ENCODE measurements at places on chromosomes 4 and X.

GRCh38 chr4:116478343-116478742, 607.0 kb downstream of the TRAM1L1 start:
- DNase-seq: no peak

DNA sequence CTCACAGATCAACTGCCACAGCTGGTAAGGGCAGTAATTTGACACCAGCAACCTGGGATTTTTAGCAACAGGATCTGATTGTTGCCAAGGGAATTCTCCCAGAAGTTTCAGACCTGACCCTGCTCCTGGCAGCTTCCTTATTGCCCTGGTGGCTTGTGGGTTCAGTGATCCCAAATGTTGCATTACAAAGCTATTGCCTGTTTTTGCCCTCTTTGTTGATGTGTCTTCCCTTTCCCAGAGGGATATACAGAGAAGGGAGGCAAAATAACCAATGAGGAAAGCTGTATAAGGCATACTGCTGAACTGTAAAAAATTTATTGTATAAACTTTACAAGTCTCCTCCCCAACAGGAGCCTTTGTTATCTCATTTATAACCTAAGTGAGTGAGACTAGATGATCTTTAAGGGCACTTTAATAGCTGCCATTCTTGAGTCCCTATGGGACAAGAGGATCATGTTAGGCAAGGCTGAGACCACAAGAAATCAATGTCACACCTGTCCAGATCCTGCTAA, 22.2 kb downstream of the VSIG4 start:
- no peak for DNase-seq

- no peak for DNase-seq
Measured at GRCh38 chr4:114782415-114783214, 184.0 kb downstream of the UGT8 start.

DNA sequence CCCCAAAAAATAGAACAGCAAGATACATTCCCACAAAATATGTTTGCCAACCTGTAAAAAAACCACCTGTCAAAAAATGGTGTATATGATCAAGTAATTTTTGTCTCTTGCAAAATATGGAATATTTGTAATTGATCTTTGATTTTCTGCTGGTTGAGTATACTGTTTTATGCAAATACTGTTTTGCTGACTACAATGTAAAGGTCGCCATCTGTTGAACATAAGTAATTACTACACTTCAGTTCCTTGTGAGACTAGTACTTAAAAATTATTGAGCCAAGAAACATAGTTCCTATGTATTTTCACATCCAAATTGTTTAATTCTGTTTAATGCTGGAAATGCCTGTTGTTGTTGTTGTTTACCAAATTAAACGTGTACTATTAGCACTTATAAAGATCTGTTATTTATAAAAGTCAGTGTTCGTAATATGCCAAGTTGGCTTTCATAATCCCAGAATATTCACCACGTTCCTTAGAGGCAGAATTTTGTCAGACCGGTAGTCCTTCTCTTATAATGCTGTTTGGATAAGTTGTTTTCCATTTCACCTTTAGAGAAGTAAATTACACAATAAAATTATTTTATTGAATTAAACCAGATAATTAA, 144.2 kb downstream of the PDLIM5 start:
- peak; percentile 56 for DNase-seq

GRCh38 chrX:151384807-151385206, 12.2 kb upstream of the VMA21 start:
- DNase-seq: no peak

DNA sequence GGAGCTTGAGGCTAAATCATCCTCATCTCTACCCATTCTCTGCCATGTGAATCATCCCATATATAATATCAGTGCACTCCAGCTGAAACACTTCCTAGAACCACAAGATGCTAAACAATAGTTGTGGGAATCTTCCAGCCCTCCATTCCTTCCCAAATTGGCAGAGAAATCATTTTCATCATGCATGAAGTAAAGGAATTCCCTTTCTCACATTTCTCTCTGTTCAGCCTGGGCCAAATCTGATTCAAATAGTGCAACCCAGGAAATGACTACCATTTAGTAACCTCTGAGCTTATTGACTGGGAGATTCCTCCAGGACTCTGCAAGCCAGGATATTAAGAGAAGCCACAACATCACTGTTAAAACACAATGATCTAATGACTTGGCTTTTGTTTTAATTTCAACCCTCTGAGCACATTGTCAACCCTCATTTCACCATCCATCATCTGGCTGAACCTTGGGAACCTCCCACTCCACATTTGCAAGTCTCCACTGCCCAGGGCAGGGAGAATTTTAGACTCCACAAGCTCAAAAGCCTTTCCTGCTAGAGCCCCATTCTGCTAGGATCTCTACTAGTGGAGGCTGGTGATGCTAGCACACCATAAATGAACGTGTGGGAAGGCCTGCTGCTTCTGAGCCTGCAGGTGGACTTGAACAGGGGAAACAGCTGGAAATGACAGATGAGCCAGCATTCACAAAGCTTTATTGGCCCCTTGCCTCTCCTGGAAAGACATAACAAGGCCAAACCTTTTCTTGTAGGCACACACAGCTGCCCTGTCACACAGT, 133.9 kb downstream of the TET2 start:
- DNase-seq: peak; percentile 77

DNA sequence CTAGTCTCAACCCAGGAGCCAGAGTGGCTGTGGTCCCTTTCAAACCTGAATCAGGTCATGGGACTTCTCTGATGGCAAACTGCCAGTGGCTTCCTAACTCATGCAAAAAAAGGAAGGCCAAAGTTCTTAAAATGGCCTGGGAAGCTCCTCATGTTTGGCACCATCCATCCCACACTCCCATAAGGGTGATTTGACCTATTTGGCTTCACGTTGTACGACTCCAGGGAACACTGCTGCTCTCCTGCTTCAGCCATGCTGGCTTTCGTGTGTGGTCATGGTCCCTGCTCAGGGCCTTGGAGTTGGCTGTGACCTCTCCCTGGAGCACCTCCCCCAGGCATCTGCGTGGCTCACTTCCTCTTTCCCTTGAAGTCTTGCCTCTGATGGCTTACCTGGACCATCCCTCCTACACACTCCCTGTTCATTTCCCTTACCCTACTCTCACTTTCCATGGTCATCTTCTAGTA, 12.8 kb upstream of the TMSB4X start:
- DNase-seq: no peak

DNA sequence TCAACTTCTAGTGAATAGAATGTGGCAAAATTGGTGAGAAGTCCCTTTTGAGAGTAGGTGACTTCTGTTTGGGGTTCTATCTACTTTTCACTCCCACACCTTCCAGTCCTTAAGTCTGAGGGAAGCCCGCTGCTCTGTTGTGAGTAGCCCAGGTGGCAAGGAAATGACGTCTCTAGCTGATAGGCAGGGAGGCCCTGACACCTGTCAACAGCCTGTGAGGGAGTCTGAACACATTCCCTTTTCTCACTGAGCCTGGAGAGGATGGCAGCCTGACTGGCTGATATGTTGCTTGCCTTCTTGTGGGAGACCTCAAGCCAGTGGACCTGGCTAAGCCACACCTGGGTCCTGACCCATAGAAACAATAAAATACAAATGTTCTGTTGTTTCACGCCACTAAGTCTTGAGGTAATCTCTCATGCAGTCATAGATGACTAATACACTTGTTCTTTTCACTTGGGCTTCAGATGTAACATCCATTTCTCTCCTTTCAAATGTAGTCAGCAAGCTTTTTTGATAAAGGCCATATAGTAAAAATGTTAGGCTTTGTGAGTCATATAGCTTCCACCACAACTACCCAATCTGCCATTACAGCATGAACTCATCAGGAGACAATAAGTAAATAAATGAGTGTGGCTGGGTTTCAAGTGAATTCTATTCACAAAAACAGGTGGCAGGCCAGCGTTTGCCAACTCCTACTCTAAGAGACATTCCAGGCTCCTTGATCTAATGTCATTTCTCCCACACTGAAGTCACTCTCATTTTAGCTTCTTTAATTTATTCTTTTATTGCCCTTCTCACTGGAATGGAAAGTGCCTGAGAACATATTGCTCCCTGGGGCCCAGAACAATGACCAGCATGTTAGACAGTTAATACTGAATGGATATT, 265.1 kb upstream of the MAD2L1 start:
- peak; percentile 11 for DNase-seq

GRCh38 chr4:76600447-76600846, 165.4 kb downstream of the SHROOM3 start:
- no peak for DNase-seq

- no peak for DNase-seq
Measured at GRCh38 chr4:68718447-68719074, 48.1 kb upstream of the UGT2B15 start.

DNA sequence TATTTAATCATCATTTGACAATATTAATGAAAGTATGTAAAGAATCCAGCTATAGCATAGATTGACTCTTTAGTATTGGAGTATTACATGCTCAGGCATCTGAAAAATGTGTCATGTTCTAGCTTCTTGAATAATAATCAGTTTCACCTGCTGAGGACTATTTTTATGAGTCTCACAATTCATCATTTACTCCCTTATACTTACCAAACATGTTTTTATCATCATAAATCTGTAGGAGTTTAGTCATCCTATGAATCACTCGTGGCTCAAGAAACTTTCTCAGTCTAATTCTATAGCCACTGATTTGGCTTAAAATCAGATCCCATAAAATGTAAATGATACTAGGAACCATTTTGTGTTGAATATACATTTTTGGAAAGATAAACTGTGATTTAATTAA, 1616.1 kb downstream of the C4orf33 start:
- peak; percentile 17 for DNase-seq

DNA sequence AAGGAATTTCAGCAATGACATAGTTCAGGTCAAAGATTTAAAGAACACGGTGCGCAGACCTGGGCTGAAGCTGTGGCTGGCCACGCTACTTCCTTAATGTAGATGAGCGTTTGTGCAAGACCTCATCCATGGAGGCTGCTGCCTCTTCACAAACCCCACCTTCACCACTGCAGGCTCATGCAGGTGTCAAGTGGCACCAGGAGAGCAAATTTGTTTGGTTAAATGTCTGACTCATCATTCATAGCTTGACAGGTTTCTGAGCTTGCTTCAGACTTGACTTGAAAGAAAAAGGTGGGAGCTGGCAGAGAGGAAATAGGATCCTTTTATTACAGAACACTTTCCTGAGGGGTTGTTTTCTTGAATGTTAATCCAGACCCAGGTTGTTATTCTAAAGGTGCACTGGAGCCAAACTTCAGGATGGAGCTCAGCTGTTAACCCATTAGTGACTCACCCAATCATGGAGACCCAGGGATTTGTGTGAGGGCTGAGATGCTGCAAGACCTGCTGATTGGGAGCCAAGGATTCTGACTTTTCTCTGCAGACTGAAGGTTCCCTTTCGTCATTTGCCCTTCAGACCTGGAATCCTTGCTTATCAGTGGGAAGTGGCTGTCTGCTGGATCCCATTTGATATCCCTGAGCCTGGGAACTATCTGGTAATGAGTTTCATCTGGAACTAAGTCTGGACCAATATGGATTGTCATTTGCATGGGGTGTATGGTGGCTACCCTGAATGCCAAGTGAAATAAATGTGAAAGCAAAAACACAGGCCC, 315.3 kb downstream of the PTTG2 start:
- peak; percentile 84 for DNase-seq

- DNase-seq: peak; percentile 33
Measured at GRCh38 chrX:145825896-145826295, 8.3 kb downstream of the SLITRK2 start.

GRCh38 chr4:138935-139334, 14.6 kb downstream of the ZNF718 start:
- DNase-seq: no peak

DNA sequence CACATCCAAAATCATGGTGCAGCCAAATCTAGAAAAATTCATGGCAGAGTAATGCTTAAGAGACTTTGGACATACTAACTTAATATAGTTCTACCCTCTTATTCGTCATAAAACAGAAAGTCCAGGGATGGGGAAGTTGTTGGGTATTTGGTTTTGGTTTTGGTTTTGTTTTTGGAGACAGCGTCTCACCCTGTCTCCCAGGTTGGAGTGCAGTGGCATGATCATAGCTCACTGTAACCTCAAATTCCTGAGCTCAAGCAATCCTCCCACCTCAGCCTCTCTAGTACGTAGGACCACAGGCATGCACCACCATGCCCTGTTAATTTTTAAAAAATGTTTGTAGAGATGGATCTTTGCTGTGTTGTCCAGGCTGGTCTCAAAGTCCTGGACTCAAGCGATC, 271.8 kb upstream of the TENM3 start:
- DNase-seq: peak; percentile 73

DNA sequence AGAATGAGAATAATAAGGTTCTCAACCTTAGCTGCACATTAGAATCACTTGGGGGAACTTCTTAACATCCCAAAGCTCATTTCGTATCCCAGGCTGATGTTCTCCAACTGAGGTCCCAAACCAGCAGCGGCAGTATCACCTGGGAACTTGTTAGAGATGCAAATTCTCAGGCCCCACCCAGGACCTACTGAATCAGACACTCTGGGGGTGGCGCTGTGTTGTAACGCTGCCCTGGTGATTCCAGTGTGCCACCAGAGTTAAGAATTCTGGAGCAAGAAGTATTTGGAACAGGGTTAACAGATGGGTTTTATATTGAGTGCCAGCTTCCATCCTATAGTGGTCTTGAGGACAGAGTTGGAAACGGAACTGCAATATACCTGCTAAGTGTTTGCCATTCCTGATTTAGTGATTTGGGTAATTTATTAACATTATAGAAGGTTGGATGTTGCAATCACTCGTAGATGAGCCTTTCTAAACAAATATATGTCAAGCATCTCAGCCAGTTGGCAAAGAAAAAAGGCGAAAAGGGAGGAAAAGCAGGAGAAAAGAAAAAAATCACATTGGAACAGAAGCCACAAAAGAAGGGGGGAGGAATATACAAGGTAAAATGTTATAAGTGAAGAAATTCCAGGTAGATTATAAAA, 141.0 kb downstream of the ARX start:
- DNase-seq: no peak

- no peak for DNase-seq
Measured at GRCh38 chrX:39115166-39115565, 313.9 kb downstream of the MID1IP1 start.

DNA sequence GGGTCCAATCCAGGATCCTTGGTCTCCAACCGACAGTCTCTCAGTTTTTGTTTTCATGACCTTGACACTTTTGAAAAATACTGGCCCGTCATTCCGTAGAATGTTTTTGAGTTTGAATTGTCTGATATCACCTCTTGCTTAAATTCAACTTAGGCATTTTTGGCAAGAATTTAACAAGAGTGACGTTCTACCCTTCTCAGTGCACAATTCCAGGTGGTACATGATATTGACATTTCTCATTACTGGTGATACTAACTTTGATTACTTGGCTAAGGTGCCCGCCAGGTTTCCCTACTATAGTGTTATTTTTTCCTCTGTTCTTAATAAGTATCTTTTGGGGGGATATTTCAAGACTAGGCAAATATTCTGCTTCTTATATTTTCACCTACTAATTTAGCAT, 215.1 kb downstream of the NR3C2 start:
- no peak for DNase-seq

DNA sequence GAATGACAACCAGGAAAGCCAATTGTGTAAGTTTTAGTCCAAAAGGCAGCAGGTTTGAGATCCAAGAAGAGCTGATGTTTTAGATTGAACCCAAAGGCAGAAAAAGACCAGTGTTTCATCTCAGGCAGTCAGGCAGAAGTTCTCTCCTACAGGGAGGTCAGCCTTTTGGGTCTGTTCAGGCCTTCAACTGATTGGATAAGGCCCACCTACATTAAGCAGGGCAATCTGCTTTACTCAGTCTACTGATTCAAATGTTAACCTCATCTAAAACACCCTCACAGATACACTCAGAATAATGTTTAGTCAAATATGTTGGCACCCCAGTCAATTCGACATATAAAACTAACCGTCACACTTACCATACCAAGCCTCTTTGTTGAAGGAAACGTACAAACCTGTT, 134.2 kb upstream of the NEIL3 start:
- no peak for DNase-seq

GRCh38 chr4:53928825-53929224, 135.6 kb downstream of the CHIC2 start:
- no peak for DNase-seq
